ENCODE measurements at places on chromosomes 16 and 17.

GRCh38 chr17:35559495-35560210 lies 966 bp downstream of the SLFN14 start:
- no peak for DNase-seq

DNA sequence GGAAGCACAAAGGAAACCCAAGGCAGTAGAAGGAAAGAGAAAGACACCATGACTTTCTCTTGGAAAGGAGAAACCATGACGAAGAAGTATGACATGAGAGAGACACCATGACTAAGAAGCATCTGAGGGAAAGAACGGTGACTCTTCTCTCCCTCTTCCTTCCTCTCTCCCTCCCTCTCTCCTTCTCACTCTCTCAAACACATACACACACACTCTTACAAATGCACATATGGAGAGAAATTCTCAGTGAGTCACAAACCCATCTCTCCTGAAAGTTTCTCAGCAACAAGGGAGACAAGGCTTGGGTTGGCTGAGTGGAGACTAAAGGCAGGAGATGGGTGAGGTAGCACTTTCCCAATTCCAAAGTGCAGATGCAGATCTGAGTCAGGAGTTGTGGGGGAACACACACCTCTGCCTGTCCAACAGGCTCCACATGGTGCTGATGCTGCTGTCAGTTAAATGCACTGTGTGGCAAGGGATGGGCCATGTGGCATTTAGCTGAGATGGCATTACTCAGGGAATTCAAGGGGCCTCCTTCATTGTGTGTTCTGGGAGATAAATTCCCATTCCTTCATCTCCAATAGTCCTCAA lies 336.7 kb upstream of the C16orf82 start:
- no peak for DNase-seq

DNA sequence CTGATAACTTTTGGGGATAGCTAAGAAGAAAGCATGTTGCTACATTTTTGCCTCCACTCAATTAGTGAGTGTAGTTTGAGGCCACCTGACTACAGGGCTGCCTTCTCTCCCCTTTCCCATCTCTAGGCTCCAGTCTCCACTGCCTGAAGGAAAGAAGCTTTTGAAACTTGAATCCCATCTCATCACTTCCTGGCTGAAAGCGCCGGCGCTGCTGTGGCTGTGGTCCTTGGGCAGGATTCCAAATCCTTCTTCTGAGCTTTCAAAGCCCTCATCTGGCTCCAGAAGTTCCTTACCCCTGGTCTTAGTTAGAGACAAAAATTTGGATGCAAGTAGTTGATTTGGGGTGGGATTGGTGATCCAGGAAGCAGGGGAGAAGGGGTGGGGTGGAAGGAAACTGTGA lies 119.4 kb downstream of the FOXL1 start:
- peak; percentile 28 for DNase-seq

GRCh38 chr17:81960130-81960958 lies 643 bp downstream of the NOTUM start:
- no peak for DNase-seq

GRCh38 chr17:7058831-7059447 lies 15.0 kb upstream of the SLC16A11 start:
- no peak for DNase-seq
